M059J (cell line): ENCODE measurements at places on chromosomes 5 and 9. TPM values are rescaled to one million over a fixed set of nuclear protein-coding genes. Genes with fewer than 3 reads are reported as not detected.
A peak's percentile ranks its signal among the peaks of the same experiment; 100 is the strongest.

DNA sequence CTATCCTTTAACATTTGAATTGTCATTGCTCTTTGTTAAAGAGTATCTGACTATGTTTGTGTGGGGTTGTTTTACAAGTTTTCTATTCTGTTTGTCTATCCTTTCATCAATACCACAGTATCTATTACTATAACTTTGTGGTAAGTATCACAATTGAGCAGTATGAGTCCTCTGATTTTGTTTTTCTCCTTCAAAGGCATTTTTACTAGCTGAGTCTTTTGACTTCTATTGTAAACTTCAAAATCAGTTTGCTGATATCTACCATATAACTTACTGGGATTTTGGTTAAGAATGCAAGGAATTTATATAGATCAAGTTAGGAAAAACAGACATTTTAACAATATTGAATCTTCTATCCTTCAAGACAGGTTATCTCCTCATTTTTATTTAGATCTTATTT lies 789.8 kb upstream of the PTPRD start:
- DNase-seq: no peak

DNA sequence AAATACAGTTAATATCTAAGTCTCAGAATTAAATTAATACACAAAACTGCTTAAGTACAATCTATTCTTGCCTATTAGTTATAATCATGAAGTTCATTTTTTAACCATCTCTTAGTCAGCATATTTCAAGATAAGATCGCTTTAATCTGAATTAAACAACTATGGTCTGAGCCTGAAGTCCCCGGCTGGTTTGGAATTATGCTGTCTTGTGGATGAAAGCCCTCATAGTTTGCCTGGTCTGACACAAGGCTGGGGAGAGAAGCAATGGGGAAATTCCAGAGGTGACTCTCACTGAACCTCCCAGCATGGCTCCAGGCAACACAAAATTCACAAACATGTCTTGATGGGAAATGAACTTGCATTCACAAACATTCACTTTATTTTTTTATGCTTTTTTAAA lies 28.0 kb upstream of the GRAMD2B start:
- DNase-seq: peak; percentile 73

DNA sequence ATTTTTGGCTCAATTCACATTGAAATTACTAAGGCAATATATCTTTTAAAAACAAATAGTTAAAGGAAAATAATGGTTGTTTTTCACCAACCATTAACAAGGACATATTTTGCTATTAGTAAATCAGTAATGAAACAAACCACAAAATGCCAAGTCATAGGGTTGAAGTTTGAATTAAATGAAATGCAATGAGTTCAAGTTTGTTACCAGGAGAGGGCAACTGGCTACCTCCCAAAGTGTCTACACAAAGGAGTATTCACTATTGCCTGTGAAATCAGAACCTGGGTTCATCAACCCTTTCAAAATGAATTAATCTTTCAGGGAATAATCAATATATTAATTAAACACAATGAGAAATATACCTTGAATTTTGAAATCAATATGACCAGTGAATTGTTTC lies 138.4 kb upstream of the DMRTA1 start:
- DNase-seq: peak; percentile 24

PRSS3 gene
- 0.74 and 3.1 TPM in 2 replicates for total RNA-seq
